ENCODE measurements at places on chromosomes 16 and 17.

- peak; percentile 60 for DNase-seq
These were observed 14.8 kb downstream of the PDP2 start for GRCh38 chr16:66894948-66895688.

GRCh38 chr17:7572338-7572587, 7.2 kb upstream of the CD68 start:
- DNase-seq = no peak

DNA sequence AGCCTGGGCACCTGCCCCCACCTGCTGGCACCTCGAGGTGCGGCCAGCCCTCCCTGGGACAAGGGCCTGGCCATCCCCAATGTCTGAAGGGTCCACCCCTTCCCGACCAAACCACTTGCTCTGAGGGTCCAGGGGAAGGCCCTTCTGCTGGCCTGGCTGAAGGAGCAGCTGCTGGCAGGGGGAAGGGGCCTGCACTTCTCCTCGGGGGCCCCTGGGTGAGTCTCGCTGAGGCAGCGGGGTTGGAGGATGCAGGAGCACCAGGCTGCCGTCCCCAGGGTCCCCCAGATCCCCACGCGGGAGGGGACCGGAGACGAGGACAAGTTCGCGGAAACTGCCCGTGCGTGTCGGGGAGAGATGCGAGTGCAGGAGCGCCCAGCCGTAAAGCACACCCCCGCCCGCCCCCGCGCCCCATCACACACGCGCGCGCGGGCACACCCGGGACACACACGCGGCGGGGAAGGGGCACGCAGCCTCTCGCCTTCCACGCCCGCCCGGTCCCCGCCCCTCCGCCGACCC, 725 bp upstream of the CACNA1H start:
- DNase-seq = no peak

GRCh38 chr17:72432143-72432621, 311.4 kb downstream of the SOX9 start:
- DNase-seq = peak; percentile 68

DNA sequence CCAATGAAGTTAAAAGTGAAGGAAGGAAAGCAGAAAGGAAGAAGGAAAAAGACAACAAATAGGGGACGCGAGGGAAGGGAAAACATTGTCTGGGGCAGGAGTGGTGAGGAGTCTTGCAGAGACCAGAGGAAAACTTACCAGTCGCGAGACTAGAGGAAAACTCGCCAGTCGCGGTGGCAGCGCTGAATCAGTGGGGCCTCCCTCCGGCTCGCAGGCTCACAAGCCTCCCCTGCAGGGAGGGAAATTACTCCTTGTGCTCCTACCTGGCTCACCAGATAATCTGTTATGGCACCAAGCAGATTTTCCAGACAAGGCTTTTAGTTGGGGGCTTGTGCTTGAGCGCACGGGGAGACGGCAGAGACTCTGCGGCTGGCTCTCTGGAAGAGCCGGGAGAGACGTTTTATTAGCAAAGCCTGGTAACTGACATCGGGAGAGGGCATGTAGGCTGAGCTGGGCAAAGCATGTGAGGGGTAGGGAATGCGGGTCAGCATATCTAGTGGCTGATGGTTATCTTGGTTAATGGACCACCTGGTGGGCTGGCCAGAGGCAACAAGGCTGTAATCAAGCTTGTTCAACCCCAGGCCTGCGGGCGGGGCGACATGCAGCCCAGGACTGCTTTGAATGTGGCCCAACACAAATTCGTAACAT, 37.1 kb downstream of the LCMT1 start:
- no peak for DNase-seq

- no peak for DNase-seq
These were observed 2.5 kb downstream of the TUBB3 start for GRCh38 chr16:89925596-89926079.

DNA sequence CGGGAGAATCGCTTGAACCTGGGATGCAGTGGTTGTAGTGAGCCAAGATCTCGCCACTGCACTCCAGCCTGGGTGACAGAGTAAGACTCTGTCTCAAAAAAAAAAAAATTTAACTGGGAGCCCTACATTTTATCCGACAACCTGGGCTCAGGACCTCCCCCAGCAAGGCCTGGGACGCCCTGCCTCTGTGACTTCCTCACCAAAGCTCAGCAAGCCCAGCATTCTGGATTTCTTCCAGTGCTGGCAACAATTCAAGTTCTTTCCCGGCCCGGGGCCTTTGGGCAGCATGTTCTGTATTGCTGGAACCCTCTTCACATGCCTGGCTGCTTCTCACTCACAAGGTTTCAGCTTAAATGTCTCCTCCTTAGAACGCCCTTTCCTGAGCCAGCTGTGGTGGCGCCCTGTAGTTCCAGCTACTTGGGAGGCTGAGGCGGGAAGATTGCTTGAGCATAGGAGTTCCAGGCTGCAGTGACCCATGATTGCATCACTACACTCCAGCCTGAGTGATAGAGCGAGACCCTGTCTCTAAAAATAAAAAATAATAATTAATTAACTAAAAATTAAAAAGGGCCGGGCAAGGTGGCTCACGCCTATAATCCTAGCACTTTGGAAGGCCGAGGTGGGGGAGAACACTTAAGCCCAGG, 15.9 kb upstream of the MEIOB start:
- no peak for DNase-seq

DNA sequence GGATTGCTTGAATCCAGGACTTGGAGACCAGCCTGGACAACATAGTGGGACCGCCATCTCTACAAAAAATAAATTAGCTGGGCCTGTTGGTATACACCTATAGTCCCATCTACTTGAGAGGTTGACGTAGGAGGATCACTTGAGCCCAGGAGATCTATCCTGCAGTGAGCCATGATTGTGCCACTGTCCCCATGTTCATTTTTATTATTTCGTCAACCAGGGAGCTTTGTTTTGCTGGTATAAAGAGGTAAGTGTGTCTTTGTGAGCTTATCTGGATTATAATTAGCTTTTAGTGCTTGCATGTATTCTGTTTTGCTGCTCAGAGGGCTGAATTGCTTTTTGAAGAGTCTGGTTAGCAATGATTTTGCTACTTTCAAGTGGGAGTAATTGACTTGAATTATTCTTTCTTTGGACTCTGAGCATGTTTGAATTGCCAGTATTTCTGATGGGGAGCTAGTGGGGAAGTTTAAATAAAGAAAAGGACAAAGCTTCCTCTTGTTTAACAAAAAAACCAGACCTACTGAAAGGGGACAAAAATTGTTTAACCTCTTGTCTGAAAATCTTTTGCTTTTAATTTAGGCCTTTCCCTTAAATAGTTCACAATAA, 31.6 kb upstream of the BCAS3 start:
- DNase-seq = no peak

- DNase-seq = no peak
These were observed 9.4 kb downstream of the MAP3K3 start for GRCh38 chr17:63631626-63632025.

- no peak for DNase-seq
These were observed 61.9 kb downstream of the ARHGAP17 start for GRCh38 chr16:24953306-24953705.

Data from NCI-H1694 (cell line).